ENCODE measurements at places on chromosomes 3 and 15.

- DNase-seq, result no peak
Measured at GRCh38 chr15:94844538-94845389, 613.4 kb downstream of the MCTP2 start.

- DNase-seq, result no peak
Measured at GRCh38 chr15:51492528-51492927, 130.0 kb downstream of the DMXL2 start.

- DNase-seq, result no peak
Measured at GRCh38 chr3:175103298-175103697, 244.2 kb downstream of the NAALADL2 start.

- no peak for DNase-seq
Measured at GRCh38 chr15:96687388-96688107, 357.0 kb downstream of the NR2F2 start.

DNA sequence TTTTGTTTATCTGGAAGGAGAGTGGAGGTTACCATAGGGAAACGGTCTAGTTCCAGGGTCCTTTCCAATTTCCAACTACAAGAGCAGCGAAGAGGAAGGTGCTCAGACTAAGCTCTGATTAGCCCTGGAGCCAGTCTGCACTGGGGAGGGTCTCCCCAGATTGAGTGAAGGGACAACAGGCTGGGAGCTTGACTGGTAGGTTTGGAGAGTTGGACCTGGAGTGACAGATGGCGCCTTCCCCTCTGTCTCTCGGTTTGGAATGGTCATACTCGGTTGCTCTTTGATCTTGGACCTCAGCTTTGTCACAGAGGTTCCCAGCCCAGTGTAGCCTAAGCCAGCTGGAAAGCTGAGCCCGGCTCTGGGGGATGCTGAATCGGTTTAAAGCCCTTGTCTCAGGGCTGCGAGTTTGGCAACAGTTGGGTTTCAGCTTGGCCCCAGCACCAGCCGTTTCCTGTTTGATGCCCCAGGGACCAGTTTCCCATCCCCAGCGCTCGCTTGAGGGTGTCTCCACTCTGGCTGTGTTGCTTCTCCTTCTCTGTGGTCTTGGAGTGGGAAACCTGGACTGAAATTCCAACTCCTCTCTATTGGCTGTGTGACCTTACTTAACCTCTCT is 53.1 kb upstream of the ULK4 start:
- DNase-seq, result no peak

DNA sequence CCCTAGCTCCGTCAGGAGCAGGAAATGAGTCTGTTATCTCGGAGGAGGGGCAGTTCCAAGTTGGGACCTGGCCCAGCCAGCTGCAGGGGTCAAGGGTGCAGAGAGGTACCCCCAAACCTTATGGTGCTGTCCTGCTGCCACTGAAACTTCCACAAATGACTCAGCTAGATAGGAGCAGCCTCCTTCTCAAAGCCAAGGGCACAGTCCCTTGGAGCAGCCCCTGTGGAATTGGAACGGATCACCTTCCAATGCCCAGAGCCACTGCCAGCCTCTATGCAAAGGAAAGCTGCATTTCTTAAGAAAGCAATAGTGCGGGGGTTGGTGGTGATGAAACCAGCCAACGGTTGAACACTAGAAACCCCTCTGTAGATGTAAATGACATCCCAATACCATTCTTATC is 19.6 kb upstream of the LRRK1 start:
- DNase-seq, result no peak

- no peak for DNase-seq
Measured at GRCh38 chr15:32859251-32859650, 141.4 kb downstream of the GREM1 start.
